ENCODE measurements at places on chromosomes 2 and 18.
A peak's percentile ranks its signal among the peaks of the same experiment; 100 is the strongest.

DNA sequence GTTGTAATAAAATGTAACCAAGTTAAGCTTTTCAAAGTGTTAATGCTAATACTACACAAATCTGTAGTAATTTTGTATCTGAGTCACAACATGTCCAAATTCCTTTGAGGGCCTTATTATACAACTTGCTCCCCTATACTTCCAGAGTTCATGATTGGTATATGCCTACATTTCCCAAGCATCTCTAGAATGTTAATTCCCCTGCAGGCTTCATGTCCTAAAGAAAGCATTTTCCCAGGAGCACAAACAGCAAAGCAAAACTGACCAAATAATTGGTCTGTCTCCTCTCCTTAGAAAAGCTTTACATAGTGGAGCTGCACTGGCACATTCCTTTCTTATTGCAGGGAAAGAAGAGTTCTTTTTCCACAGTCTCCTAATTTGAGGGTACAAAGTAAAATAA lies 3.7 kb downstream of the ALS2 start:
- DNase-seq, result no peak

GRCh38 chr18:58228176-58228575 lies 184.2 kb downstream of the NEDD4L start:
- no peak for DNase-seq

GRCh38 chr2:143588746-143589145 lies 459.5 kb downstream of the ARHGAP15 start:
- DNase-seq, result no peak

DNA sequence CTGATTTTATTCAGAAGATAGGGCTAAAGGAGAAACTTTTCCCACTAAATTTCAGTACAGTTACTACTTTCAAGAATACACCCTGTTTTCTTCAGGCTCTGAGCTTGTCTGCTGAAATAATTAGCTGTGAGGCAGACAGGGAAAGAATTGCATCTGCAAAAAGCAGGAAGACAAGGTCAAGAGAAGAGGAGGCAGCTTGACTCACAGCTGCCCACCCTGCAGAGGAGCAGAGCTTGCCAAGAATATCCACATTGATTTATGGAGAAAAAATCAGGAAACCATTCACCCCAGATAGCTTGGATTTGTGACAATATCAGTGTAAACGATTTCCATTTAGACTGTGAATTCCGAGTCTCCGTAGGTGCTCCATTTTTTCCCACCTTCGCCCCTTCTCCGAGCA lies 49.0 kb downstream of the ACTR2 start:
- DNase-seq, result no peak

DNA sequence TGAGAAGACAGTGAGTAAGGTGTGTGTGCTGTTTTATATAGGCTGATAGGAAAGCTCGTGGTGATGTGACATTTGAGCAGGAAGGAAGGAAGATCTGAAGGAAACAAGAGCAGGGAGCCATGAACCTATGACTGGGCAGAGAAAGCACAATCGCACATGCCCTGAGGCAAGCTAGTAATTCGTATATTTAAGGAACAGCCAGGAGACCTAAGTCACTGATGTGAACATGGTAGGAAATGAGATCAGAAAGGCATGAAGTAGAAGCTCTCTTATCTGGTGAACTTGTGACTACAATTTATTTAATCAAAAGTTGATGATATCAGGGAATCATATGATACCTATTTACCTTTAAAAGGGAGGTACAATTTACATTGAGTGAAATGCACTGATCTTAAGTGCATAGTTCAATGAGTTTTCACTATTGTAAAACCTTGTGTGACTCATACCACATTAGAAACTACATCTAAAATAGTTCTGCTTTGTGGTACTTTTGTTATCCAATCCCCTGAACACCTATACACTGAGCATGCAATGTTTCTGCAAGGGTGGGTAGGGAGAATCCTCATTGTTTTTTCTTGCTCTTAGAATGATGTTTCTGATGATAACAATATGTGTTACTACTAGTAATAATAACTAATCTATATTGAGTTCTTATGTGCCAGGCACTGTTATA lies 67.5 kb downstream of the GALNT13 start:
- no peak for DNase-seq

GRCh38 chr2:25197336-25198208 lies 29.2 kb upstream of the POMC start:
- no peak for DNase-seq

- no peak for DNase-seq
Observed at GRCh38 chr2:109481196-109481555, 132.6 kb downstream of the SEPTIN10 start.

- no peak for DNase-seq
Observed at GRCh38 chr2:84443477-84443876, 15.6 kb downstream of the SUCLG1 start.

- no peak for DNase-seq
Observed at GRCh38 chr2:71608034-71608433, 154.7 kb downstream of the DYSF start.

- DNase-seq, result no peak
Observed at GRCh38 chr2:171706152-171706803, 19.0 kb downstream of the DYNC1I2 start.

- DNase-seq, result no peak
Observed at GRCh38 chr2:186995092-186995491, 146.1 kb upstream of the ZSWIM2 start.

GRCh38 chr2:79368116-79368630 lies 144.7 kb upstream of the CTNNA2 start:
- no peak for DNase-seq

DNA sequence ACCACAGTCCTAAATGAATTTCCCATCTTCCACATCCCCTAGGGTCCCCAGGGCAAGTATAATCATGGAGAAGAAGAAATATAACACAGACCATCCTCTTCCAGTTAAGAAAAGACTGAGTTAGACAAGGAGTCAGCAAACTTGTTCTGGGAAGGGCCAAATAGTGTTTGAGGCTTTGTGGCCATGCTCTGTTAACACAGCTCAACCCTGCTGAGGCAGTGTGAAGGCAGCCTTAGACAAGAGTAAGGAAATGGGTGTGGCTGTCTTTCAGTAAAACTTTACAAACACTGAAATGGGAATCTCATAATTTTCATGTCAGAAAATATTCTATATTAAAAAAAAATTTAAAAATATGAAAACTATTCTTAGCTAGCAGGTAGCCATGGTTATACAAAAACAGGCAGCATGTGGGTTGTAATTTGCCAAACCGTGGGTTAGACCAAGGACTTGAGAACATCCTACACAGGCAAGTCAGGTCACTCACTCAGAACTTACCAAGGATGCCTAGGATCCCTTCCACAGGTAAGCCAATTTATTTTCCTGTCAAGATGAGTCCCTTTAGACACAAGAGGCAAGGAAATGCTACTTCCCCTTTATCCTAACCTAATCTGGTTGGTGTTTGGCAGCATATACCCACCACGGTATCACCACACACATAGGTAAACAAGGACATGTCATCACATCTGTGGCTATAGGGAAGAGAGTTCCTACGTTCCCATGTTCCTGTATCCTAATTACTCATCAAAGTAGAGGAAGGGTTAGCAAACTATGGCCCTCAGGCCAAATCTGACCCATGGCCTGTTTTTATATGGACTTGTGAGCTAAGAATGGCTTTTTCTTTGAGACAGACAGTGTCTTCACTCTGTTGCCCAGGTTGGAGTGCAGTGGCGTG lies 31.9 kb downstream of the C2orf74 start:
- no peak for DNase-seq

DNA sequence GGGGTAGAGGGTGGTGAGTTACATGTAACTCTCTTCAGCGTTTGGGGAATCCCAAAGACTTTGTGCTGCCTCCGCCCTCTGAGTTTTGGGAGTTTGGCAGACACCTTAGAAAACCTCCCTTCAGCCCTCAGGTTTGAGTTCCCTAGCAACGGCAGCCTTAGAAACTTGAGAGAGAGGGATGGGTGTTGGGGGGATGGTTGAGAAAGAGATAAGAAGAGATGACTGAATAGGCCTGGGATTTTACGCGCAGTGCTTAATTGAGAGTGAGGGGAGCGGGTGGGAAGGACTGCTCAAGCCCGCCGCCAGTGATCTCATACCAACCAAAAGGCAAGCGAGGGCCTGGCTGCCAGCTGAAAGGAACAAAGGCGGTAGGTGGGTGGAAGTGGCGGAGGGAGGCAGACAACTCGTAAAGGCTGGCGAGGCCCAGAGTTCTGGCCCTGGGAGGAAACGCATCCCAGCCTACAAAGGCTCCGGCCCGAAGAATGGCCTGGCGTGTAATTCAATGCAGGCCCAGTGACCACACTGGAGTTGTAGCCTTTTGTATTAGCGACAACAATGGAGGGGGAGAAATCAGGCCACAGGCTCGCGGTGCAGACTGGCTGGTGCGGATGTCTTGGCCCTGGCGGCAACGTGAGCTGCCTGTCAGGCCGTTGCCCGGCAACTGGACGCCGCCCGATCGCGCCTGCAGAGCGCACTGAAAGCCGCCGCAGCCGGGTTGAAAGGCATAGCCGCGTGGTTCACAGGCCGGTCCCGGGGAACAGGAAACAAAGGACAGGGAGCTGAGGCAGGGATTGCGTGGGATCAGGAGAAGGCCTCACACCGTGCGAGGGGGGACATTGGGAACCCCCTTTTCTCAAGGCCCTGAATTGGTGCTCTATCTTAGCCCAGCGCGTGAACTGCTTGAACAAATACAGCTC lies 39.9 kb upstream of the DARS1 start:
- DNase-seq, result no peak

DNA sequence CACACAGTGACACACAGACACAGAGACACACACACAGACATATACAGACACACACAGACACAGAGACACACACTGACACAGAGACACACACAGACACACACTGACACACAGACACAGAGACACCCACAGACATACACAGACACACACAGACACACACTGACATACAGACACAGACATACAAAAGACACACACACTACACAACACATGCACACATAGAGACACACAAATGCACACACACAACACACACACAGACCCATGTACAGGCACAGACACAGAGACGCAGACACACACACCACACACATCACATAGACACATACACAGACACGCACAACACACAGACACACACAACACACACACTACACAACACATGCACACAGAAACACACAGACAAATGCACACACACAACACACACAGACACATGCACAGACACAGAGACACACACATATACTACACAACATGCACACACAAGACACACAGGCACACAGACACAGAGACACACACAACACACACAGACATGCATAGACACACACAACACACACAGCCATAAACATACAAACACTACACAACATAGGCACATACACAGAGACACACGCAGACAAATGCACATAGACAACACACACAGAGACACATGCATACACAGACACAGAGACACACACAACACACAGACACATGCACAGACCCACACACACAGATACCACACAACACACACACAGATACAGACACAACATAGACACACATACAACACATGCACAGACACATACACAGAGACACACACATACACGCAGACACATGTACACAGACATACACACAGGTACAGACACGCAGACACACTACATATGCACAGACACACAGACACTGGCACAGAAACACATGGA lies 120.5 kb downstream of the BCL2 start:
- no peak for DNase-seq

DNA sequence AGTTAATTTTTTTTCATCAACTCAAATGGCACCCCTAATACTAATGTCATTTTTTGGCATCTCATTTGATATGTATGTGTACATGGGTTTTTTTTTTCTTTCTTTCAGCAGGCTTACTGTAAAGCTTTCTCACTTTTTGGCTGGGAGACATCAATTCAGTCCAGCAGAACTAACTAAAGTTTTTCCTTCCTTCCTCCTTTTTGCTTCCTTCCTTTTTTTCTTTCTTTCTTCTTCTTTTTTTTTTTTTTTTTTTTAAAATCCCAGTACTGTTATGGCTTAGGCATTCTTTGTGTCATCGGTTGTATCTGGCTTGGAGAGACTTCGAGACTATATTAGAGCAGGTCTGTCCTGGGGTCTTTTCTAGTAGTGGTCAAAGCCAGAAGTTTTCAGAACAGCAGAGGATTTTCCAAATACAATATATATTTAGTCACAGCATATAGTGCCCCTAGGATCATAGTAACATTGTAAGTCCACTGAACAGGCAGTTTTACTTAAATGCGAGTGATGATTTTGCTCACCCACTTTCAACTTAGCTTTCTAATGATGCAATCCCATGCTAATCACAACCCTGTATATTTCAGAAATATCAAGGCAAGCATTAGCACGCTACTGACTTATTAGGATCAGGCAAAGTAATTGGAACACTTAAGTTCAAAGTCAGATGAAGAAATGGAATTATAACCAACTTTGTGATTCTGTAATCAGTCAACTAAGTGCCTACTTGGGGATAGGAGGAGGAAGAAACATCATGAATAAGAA lies 4.0 kb downstream of the KLHL29 start:
- DNase-seq, result no peak

GRCh38 chr2:231172025-231172424 lies 26.4 kb upstream of the ARMC9 start:
- no peak for DNase-seq

GRCh38 chr2:8719528-8719927 lies 37.7 kb downstream of the ID2 start:
- DNase-seq, result no peak

- no peak for DNase-seq
Observed at GRCh38 chr18:56445422-56445821, 193.0 kb downstream of the TXNL1 start.

DNA sequence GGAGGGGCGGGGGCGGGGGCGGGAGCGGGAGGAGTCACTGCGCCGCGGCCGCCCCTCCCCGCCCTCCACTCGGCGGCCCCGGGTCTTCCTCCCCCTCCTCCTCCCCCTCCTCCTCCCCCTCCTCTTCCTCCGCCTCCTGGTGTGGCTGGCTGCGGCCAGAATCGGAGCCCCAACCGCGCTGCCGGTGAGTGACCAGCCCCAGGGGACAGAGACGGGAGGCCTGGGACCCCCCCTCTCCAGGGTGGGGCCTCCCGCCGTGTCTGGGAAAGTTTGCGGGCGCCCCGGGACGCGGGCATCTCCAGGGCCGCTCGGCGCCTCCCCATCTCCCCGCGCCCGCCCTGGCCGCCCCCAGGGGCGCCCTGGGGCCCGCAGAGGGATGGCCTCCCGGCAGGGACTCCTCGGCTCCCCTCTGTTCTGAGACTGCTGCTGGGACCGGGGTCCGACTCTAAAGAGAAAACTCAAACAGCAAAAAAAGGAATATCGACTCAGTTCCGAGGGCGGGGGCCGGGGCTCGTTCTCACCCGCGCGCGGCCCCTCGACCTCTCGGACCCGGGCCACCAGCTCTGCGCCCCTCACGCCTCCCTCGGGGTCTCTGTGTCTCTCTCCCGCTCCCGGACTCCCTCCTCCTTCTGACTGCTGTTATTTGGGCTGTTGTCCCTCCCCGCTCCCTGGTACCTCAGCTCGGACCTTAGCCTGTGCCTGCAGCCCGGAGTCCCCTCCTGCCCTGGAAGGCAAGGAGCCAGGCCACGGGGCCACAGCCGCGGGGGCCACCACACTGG lies at the start of gene STON1:
TSS of gene STON1 (plus strand) at position 122 of the 779 bp plus-strand sequence. CDS start 50,480 bp downstream, outside the sequence.
- peak; percentile 25 for DNase-seq
